Fibroblast of skin of abdomen (primary cell): ENCODE measurements at places on chromosomes 2 and 18.

- no peak for DNase-seq
Measured at GRCh38 chr2:95310216-95310615, 13.1 kb downstream of the KCNIP3 start.

DNA sequence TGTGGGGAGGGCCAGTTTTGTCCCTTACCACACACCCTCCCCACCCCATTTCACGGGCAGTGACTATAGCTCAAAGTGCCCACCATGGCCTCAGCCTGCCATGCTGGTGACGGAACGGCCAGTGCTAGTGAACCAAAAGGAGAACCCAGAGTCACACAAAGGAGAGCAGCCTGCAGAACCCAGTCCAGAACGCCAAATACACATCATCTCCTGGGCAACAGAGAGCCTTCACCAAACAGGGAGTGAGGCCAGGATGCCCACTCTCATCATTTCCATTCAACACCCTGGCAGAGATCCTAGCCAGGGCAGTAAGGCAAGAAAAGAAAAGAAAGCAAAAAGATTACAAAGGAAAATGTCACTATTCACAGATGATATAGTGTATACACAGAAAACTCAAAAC lies 38.3 kb downstream of the HDAC4 start:
- no peak for DNase-seq

DNA sequence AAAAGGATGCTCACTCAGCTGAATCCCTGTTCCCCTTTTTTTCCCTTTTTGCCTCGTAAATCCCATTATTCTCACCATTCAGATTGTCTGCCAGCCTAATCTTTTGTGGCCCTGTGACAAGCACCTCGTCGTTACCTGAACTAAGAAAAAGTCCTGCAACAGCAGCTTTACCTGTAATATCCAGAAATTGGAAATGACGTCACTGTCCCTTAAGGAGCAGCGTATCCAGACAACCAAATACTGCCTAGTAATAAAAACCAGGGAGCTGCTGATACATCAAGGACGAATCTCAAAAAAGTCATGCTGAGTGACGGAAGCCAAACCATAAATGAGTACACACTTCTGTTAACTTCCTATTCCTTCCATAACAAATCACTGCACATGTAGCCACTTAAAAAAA lies 694.9 kb downstream of the GALR1 start:
- DNase-seq = no peak

DNA sequence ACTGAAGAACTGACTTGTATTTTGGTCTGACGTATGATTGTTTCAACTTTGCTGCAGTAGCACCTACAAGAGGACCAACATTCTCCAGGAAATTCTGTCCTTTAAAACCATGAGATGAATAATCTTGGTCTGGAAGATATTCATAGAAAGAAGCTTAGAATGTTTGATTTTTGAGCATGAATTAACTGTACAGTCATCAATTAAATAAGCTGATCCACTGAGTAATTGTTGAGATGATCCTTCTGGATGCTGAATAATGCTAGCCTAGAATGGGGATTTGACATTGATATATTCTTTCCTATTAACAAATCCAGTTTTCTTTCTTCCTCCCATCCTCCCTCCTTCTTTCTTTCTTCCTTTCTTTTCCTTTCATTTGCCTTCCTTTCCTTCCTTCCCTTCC lies 39.0 kb upstream of the CDK5R2 start:
- no peak for DNase-seq

- DNase-seq = no peak
Measured at GRCh38 chr2:1686784-1687105, 57.6 kb downstream of the PXDN start.

DNA sequence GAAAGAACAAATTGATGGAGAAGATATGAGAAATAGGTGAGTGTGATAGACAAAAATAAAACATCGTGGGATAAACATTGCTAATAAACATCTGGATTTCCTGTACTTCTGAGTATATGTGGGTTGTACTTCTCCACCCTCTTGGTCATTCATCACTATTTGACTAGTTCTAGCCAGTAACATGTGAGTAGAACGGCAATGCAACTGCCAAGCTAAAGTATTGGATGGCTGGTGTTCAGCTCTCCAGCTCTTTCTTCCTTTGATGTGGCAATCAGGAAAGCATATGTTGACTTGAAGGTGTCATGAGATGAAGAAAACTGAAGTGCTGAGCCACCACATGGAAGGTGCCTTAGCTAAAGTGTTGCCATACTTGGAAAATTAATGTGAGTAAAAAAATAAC lies 144.9 kb downstream of the SCG2 start:
- no peak for DNase-seq

DNA sequence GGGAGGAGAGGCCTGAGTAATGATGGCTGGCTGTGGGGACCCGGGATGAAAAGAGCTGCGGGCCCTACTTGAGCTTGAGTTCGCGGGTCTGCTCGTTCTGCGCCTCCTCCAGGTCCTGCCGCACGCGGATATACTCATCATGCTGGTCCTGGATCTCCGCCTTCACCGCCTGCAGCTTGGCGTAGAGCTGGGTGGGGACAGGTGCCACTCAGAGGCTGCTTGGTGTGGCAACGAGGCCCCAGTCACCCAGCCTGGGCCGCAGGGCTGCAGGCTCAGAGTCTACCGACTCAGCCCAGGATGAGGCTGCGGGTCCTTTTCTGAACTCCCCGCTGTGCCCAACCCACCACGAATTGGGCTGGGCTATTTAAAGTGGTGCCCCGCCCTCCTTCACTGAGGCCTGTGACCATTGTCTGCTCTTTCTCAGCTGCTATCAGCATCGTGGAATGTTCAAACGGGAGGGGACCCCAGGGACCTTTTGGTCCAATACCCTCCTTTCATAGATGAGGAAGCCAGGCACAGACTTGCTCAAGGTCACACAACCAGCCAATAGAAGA lies 28.0 kb downstream of the KIF3C start:
- DNase-seq = no peak

- DNase-seq = no peak
Measured at GRCh38 chr18:79916128-79916494, 35.3 kb downstream of the SLC66A2 start.

- DNase-seq = peak; percentile 32
Measured at GRCh38 chr2:181788897-181789555, 102.5 kb upstream of the ITPRID2 start.

- no peak for DNase-seq
Measured at GRCh38 chr18:46338766-46339165, 234.6 kb downstream of the HAUS1 start.

DNA sequence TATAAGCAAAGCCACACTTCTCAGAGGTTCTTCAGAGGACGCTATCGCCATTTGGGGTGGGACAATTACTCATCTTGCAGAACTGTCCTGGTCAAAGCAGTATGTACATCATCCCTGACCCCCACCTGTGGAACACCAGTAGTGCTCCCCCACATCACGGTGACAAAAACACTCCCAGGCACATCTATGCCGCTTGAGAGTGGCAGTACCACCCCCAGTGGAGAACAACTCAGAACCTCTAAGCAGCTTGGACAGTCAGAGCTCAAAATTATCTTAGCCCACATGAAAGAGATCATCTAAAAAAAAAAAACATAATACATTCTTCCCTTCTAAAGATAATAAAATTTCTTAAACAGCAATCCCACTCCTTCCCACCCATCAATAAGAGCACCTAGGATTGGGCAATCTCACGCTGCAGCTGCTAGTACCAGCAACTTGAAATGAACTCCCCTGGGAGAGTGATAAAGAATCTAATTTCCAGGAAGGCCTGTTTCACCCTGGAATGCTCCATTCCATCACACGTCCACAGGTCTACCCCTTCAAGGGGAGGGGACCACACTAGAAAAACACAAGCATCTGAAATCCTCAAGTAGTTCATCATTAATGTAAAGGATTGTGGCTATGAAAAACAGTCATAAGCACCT lies 31.7 kb downstream of the LRP2 start:
- DNase-seq = no peak
